Activated CD4-positive, CD25-positive, alpha-beta regulatory T cell treated with anti-CD3 and anti-CD28 coated beads, Interleukin-2, amount 50 U/mL, for 16 hours (primary cell): ENCODE measurements at places on chromosomes 1 and 21.

- DNase-seq: peak; percentile 59
These were observed 44.2 kb upstream of the LAPTM5 start for GRCh38 chr1:30801771-30802198.

- no peak for DNase-seq
These were observed 22.2 kb downstream of the F3 start for GRCh38 chr1:94519351-94519750.

DNA sequence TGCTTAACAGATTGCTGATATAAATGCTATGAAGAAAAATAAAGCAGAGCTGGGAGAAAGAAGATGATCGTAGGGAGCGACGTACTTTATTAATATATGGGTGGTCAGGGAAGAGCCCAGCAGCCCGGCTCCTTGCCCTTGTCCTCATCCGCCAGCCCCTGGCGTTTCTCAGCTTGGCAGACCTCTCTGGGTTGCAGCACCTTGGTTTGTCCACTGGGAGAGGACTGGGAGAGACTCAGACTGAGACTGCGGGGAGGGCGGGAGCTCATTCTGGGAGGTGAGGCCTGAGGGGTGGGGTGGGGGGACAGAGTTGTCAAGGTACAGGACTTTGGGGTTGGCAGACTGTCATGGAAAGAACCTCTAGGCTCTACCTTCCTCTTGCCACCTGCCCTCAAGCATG is 3.3 kb upstream of the S100A3 start:
- no peak for DNase-seq

GRCh38 chr1:117852853-117853553 is 76.4 kb downstream of the GDAP2 start:
- DNase-seq: no peak

GRCh38 chr1:214451596-214451995 is 99.8 kb downstream of the PTPN14 start:
- no peak for DNase-seq

GRCh38 chr1:39529901-39530535 is 38.6 kb downstream of the BMP8A start:
- no peak for DNase-seq

DNA sequence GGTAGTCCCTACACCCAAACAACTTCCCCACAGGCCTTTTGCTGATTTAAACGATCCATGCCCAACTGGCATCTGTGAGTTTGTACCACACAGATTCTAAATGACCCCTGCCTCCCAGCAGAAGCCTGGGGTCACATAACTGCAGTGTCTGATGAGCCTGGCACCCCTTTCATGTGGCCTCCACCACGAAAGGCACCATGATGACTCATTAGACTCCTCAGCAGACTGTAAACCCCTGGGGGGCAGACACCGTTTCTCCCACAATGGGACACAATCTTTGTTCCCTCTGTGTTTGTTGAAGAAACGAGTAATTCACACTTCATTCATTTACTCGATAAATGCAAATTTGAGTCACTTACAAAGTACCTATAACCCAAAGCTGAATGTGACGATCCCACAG is 81.6 kb downstream of the CCDC185 start:
- no peak for DNase-seq

DNA sequence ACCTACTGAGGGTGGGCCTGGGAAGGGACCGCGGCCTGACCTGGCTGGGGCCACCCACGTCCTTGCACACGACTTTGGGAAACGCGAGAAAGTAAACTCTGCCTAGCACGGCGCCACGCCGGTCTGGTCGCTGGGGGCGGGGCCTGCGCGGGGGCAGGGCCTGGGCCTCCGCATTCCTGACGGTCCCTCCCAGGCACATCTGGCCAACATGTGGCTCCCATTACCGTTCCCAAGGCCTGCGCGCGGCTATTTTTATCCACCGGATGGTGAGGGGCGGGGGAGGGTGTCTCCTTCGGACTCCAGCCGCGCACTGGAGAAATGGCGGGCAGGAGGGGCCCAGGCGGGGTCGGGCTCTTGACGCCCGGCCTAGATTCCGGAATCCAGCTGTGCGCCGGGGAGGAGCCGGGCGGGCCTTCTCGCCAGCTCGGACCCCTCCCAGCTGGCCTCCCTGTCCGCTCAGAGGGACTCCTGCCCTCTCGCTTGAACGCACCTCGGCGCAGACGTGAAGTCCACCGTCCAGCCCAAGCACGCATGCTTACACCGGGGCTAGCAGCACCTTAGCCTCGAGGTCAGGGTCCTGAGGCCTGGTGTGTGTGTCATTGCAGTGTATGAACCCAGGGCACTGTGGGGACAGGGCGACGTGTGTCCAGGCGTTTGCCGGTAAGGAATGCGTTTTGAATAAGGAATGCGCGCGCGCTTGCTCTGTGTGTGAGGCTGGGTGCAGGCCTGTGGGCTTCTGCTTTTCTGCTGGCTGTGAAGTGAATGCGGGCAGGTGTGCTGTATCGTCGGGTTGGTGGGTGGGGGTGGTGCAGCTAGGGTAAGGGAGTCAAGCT is 2.1 kb downstream of the EVA1B start:
- DNase-seq: no peak
